Renal cortical epithelial cell (primary cell): ENCODE measurements at places on chromosomes 7 and 10. TPM values are rescaled to one million over a fixed set of nuclear protein-coding genes. Genes with fewer than 3 reads are reported as not detected.
A peak's percentile ranks its signal among the peaks of the same experiment; 100 is the strongest.

Gene PCBD1
- 59.2 and 77.8 TPM in 2 replicates for total RNA-seq

Gene GJC3
- total RNA-seq = not detected in 2 replicates

Gene IL2RA
- not detected in 2 replicates for total RNA-seq

Gene TAS2R41
- not detected in 2 replicates for total RNA-seq

DNA sequence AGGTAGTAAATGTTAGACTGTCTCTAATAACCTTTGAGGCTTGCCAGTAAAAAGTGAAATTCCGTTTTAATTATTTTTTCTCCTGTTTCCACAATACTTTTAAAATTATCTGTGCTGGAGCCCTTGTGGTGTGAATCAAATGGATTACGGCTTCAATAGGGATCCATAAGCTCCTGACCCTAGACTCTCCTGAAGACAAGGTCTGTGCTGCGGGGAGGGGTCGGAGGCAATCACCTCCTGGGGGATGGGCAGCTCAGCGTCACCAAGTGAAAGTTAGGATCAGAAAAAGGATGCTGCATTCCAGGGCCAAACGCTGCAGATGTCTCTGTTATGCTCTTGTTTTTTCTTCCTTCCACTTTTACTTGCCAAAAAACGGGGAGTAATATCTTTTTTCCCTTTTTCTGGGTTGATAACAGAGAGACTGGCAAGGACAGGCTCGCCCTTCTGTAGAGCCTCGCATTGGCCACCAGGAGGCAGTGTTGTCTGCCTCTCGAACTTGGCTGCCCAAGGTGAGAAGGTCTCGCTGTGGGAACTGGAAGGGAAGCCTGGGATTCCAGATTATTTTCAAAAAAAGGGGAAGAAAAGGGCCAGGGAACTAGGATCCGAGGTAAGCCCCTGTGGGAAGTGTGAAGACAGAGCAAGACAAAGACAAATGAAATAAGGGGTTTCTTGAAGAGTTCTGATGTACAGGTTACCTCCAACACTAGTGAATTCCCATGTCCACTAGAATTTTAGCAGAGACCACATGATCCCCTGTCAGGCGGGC is 621.9 kb downstream of the ACTR3B start:
- DNase-seq = no peak

DNA sequence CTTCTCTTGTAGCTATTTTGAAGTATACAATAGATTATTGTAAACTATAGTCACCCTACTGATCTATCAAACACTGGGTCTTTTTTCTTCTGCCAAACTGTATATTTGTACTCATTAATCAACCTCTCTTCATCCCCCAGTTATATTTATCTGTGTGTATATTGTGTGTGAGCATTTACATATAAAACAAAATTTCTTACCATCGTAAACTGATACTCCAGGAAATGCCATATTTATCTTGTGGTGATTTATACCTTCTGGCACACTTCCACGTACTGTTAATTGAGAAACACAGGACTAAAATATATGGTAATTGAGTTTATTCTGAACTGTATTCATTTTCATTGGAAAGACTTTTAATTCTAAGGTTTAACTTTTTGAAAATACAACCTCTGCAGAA is 18.9 kb downstream of the ANLN start:
- no peak for DNase-seq

DNA sequence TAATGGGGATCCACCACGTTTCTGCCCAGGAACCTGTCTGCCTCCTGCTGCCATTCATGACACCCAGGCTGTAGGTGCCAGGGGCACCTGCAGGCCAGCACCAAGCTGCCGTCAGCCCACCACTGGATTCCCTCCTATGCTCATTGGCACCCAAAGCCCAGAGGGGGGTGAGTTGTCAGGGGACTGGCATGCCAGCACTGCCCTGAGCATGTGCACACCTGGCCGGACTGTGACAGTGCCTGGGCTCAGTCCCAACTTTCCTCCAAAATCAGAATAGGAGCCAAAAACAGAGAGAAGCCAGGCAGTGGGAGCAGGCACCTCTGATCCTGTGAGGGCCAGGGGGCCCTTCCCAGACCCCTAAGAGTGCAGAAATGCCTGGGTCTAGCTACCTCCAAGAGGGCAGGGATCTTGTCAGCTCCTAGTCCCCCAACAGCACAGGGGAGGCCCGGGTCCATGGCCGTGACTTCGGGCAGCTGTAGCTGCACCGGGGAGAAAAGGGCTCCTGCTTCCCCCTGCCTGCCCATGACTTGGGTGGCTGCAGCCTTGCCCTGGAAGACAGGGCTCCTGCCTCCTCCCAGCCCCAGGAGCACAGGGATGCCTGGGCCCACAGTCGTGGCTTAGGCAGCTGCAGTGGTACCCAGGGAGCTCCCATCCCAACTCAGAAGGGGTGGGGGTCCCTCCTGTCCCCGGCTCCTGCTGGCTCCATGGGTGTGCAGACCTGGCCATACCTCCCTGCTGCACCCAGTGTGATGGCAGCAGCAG is 249.8 kb upstream of the DKK1 start:
- no peak for DNase-seq

DNA sequence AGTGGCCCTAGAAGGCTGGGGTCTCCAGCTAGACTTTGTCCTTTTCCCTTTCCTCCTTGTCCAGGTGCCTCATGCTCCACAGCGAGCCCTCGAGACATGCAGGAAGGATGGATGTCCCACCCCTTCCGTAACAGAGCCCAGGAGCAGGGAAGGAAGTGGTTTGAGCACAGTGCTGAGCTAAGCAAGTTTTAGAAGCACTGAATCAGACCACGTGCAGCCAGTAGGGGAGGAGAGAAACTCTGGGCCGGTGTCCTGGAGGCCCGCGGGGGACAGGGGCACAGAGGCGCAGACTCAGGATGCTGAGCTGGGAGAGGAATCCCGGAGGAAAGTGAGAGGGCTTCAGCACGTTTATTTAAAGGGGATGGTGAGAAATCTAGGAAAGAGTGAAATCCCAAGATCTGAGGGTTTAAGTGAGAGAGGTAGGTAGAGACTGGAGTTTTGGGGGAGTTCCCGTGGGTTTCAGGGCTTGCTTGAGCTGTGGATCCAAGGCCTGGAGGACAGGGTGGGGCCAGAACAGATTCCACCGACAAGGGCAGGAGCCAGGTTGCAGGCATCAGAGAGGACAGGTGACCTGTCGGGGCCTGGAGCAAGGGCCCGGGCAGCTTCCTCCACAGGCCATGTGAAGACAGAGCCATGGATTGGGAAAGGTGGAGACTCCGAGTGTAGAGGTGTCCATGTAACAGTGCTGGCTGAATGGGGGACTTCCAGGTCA is 4.4 kb upstream of the IRF5 start:
- peak; percentile 15 for DNase-seq

DNA sequence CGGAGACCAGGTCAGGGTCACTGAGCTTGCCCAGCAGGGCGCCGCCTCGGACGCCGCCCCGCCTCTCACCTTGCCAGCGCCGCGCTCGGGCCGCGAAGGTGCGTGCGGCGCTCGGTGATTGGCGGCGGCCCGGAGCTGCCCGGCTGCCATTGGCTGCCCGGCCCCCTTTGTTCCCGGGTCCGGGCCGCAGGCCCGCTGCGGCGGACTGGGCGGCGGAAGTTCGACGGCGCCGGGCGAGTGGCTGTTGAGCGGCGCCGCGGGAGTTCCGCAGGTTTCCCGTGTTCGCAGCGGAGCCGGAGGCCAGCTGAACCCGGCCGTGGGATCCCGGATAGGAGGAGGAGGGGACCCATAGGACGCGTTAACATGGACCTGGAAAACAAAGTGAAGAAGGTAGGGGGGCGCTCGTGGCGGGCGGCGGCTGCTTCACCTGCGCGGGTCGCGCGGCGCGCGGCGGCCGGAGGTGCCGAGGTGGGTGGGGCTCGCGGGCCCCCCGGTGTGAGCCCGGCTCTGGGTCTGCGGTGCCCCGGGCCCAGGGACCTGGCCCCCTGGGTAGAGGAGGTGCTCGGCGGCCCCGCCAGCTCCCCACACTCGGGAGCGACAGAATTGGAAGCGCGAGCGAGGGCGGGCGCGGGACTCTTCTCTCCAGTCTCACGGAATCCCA is at the start of gene TES:
Gene TES, plus strand, starts transcription at position 195 of the 661 bp plus-strand sequence. Its CDS starts 169 bp downstream, at position 364.
- DNase-seq = peak; percentile 49

- DNase-seq = no peak
These were observed 8.8 kb upstream of the CLDN3 start for GRCh38 chr7:73778801-73779389.

GRCh38 chr7:55100544-55101327 is 81.9 kb downstream of the EGFR start:
- no peak for DNase-seq

GRCh38 chr10:110505130-110505770 is 7.5 kb downstream of the DUSP5 start:
- DNase-seq = no peak

- DNase-seq = no peak
These were observed 214.5 kb downstream of the TWIST1 start for GRCh38 chr7:18902892-18903291.

DNA sequence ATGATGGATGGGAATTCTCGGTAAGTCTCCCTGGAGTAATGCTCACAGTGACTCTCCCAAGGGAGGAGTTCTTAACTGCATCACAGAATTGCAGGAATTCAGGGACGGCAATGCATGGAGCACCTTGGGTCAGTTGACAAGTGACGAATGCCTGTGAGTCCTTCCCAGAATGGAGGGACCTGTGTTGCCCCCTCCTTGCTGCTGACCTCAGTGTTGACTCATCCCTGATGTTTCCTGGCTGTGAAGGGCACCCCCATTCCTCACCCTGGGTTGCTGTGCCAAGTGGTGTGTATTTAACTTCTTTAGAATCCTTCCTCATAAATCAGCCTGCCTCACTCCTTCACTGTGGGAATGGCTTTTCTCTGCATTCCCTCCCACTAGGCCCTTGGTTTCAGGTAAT is 98.9 kb downstream of the LRMDA start:
- peak; percentile 98 for DNase-seq

DNA sequence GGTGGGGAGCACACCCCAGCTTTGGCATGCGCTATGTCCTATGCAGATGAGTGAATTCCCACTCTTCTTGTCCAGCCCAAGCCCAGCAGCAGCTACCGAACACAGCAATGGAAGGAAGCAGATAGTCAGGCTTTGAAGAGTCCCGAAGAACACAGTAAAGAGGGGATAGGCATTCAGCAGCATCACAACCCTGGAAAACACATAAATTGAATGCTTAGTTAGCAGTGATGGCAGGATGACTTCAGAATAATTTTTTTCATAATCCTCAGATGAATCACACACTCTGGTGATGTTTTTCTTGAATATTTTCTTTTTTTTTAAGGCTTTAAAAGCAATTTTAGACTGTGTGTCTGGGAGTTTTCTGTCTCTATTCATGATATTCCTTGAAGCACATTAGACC is 95.8 kb downstream of the CFAP58 start:
- DNase-seq = no peak

GRCh38 chr10:48700493-48700892 is 15.8 kb downstream of the WDFY4 start:
- no peak for DNase-seq

DNA sequence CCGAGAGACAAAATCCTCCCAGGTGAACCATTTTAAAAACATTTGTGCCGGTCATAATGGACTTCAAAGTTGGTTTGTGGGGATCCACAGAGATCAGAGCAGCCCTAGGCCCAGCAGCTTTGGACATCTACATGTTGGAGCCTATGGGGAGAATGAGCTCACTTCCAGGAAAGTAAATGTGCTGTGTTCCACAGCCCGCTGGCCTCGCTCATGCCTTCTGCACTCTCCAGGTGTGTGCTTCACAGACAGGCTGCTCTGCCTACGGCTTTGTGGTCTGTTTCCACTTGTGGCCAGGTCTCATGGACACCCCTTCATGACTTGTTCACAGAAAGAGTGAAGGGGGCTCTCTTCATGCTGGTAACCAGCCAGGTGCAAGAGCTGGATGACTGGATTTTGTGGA is 141.6 kb downstream of the ADARB2 start:
- DNase-seq = no peak

DNA sequence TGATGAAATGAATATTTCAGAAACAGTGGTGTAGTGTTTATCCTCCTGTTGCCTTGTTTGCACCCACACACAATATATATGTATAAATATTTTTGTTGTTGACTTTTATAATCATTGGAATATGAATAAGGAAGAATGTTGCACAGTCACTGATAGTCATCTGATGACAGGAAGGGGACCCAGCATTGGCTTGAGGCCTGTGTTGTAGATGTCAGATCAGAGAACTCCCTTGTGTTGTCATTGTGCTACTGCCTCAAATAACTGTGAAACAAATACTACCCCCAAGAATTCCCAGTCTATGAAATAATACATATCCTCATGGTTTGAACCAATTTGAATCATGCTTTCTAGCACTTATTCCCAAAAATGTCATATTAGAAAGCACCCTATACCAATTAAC is 84.0 kb downstream of the NRG3 start:
- DNase-seq = no peak
